ENCODE measurements at places on chromosomes 11 and 22.

DNA sequence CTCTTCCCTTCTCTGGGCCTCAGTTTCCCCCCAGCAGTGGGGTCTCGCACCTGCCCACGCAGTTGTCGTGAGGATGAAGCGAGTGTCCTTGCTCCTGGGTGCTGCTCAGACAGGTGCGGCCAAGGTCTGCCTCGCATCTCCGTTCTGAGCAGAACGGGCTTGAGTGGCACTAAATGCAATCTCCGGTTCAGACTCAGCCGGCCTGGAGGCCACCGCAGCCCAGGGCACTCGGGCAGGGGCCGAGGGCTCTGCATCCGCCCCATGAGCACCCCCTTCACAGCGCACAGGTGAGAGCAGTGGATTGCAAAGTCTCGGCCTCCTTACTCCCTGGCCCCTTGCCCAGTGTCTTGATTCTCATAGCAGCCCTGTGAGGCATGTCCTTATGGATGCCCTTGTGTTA is 30.1 kb upstream of the SLC22A12 start:
- DNase-seq = no peak

GRCh38 chr11:459511-460220 is 9.6 kb downstream of the PTDSS2 start:
- DNase-seq = no peak

GRCh38 chr11:79414644-79415317 is 26.0 kb downstream of the TENM4 start:
- DNase-seq = no peak

GRCh38 chr11:894575-895201 is 15.9 kb downstream of the CHID1 start:
- DNase-seq = no peak

DNA sequence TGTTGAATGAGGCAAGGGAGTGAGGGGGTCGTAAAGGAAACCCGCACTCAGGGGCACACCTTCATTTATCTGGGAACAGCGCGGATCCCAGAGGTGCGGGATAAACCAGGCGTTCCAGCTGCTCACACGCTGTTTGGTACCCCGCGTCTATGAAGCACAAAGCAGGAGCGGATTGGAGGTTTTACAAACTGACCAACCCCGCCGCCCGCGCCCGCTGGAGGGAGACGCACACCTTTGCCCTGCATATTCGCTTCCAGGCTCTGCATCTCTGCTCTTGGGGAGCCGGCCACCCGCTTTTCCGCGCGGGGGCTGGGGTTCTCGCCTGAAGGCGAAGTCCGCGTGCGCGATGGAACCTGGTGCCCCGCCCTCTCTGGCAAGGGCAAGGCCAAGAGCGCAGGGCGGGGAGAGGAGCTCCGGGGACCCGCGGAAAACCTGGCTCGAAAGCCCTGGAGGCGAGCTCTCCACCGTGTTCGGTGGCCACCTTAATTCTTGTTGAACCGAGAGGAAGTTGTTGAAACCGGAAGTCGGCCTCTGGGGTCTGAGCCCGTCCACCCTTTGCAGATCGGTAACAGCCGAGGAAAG is 6.8 kb upstream of the ALX4 start:
- DNase-seq = peak; percentile 54

GRCh38 chr11:119486016-119486415 is 63.0 kb upstream of the THY1 start:
- no peak for DNase-seq

DNA sequence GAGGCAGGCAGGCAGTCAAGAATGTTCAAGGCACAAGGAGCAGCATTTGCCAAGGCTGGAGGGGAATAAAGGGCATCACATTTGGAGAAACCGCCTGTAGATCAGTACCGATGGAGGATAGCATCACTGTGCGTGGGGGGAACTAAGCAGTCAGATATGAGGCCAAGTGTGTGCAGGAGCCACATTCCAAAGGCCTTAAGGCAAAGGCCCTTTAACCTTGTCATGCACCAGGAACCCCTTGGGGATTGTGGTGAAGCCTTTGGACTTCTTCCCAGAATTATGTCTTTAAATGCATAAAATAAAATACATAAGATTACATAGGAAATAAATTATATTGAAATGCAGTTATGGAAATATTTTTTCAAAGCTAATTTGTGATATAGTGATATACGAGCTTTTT is 532.1 kb downstream of the BUD13 start:
- DNase-seq = no peak

- no peak for DNase-seq
These were observed 2.5 kb upstream of the APOL4 start for GRCh38 chr22:36204001-36204631.

DNA sequence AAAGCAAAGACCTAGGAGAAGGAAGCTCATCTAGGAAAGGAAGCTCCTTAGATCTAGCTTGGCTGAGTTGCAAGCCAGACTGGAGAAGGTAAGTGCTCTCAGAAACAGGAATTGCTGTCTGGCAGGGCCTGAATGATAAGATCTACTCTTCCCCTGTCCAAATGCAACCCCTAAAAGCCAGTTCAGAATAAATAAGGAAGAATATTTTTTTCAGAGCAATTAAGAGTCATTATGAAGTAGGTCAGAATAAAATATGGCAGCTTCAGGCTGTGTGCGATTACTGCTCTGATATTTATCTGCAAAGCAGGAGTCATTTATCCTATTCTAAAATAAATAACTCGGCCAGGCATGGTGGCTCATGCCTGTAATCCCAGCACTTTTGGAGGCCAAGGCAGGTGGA is 82.1 kb downstream of the PIWIL4 start:
- no peak for DNase-seq

DNA sequence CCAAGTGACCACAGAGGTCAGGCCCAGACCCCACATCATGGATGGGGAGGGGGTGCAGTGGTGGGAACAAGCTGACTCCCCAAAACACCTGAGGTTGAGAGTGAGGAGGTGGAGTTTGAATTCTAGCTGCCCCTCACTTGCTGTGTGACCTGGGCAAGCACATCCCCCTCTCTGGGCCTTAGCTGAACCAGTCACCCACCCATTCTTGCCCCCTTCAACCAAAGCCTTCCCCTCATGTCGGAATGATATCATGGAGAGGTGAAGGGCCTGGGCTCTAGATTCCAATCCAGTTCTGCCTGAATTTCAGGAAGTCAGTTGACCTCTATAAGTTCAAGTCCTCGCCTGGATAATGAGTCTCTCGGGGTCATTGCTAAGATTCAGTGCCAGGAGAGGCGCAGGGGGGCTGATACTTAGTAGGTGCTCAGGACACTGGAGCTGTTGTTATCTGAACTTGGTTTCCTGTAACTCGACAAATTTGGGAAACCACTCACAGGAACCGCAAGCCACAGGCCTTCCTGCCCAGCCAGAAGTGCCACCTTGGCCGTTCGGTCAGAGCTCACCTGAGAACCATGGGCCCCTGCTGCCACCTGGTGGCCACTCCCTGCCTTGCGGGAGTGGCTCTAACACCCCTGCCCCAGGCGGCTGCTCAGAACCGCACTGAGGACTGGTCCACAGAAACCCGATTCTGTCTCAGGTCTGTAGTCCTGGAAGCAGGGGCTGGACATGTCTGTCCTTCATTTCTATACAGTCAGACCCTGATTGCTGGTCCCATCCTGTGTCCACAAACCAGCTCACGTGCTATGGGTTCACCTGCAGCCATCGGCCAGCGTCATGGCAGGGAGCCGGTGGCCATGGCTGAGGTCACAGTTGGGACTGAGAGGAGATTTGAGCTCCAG is 6.9 kb downstream of the CDC42EP1 start:
- DNase-seq = peak; percentile 88

GRCh38 chr11:124640666-124641065 is 18.0 kb downstream of the TBRG1 start:
- DNase-seq = no peak

DNA sequence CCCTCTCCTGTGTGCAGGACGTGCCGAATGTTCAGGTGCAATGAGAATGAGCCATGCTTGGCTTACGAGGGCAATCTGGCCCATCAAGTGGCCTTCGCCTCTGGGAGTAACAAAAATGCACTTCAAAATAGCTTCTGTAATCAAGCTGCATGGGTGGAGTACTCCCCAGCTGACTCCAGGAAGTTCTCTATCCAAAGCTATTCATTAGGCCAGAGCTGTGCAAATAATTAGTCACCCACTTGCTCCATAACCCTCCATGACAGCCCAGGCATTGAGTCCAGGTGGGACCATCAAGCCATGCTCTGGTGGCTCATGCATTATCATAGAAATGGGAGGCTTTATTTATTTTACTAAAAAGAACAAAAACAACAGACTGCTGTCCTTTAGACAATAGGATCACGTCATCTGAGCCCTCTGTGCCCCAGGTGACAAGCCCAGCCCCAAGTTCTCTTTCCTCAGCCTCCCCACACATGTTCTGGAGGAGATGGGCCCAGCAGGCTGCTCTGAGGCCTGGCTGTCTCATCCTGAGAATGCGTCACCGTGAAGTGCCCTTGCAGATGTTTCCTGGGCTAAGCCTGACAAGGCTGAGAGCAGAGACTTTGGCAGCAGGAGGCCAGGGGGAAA is 244.7 kb downstream of the ETS1 start:
- DNase-seq = no peak

DNA sequence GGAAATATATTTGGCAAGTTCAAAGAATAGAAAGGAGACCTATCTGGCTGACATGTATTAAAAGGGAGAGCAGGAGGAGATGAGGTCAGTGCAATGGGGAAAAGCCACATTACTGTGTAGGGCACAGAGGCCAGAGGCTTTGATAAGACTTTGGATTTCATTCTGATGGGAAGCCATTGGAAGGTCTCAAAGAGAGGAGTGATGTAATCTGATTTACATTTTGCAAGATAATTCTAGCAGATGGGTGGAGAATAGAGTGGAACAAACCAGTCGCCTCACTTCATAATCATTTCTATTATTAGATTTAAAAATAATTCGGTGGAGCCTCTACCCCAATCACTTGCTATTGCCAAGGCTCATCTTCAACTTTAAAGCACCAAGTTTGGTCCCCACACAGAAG is 278.4 kb upstream of the ZC3H12C start:
- no peak for DNase-seq

GRCh38 chr11:2271327-2272227 is 1.2 kb upstream of the ASCL2 start:
- no peak for DNase-seq

DNA sequence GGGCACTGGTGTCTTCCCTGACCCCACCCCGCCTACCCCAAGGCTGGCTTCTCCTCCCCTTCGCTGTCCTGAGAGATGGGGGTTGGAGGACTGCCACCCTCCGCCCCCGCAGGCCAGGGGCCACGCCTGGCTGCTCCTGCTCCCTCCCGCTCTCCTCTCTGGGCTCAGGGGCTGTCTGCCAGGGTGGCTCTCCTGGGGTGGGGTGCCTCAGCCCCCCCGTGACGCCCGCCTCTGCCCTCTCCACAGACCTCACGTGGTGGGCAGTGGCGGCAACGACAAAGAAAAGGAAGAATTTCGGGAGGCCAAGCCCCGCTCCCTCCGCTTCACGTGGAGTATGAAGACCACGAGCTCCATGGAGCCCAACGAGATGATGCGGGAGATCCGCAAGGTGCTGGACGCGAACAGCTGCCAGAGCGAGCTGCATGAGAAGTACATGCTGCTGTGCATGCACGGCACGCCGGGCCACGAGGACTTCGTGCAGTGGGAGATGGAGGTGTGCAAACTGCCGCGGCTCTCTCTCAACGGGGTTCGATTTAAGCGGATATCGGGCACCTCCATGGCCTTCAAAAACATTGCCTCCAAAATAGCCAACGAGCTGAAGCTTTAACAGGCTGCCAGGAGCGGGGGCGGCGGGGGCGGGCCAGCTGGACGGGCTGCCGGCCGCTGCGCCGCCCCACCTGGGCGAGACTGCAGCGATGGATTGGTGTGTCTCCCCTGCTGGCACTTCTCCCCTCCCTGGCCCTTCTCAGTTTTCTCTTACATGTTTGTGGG is 8.1 kb downstream of the RCOR2 start:
- DNase-seq = peak; percentile 41

DNA sequence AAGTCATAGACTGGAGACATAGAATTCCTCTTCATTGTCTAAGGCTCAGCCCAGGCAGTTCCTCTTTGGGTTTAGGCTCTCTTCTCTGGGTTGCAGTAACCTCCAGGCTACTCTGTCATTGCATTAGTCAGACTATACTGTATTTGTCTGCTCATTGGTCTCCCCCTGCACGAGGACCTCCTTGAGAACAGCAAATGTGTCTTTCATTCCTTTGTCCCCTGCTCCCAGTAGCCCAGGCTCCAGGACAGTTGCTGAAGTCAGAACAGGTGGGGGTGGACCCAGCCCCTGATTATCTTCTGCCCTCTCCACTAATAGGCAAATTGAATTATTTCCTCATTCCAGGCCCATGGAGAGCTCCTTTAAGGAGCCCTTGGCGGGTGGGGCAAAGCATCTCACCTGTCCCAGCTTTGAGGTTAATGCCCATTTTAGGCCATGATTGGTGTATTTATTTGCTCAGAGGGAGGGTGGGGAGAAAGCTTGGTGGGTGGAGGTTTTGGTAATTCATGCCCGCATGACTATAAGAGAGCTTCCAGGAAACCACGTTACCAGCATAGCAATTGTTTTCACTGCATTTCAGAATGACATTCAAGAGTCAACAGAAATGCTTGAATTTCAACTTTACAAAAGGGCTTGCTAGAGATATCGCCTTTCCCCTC is 40.9 kb downstream of the NAV2 start:
- DNase-seq = no peak

- DNase-seq = no peak
These were observed 45.3 kb upstream of the SERPIND1 start for GRCh38 chr22:20728523-20729190.

- no peak for DNase-seq
These were observed 68.2 kb downstream of the GALNT18 start for GRCh38 chr11:11553573-11553972.

DNA sequence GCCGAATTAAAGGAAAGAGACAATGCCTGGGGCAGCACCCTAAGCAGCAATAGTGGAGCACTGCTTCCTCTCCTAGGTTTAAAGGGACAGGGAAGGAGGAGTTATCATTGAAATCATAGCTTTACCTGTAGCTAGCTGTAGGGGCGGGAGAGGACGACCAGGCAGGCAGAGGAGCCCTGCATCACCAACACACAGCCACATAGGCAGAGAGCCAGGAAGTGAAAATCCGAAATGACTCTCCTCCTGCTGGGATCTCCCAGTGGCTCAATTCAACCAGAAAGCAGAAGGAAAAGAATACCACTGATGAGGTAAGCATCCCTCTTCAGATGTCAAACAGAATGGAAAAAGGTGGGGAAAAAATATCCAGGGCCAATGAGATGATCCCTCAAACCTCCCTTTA is 20.4 kb downstream of the MRGPRX4 start:
- no peak for DNase-seq

- DNase-seq = no peak
These were observed 646.2 kb upstream of the ANO5 start for GRCh38 chr11:21546703-21547102.
